CD4-positive, alpha-beta T cell treated with Interleukin-15 for 1 hour (primary cell): ENCODE measurements at places on chromosomes 7 and 10.

GRCh38 chr7:75689246-75690099, 49.3 kb downstream of the HIP1 start:
- DNase-seq: no peak

DNA sequence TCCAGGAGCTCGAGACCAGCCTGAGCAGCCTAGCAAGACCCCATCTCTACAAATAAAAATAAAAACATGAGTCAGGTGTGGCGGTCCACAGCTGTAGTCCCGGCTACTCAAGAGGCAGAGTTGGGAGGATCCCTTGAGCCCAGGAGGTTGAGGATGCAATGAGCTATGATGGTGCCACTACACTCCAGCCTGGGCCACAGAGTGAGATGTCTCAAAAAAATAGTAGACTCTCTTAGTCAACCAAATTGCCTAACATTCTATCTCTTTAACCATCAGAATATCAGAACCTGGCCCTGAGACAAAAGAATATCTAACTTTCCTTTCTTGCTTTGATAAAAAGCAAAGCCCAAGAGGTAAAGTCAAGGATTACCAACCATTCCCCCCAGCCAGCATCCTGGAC, 35.0 kb upstream of the CUX1 start:
- no peak for DNase-seq

GRCh38 chr10:110806335-110806734, 65.4 kb upstream of the PDCD4 start:
- no peak for DNase-seq

DNA sequence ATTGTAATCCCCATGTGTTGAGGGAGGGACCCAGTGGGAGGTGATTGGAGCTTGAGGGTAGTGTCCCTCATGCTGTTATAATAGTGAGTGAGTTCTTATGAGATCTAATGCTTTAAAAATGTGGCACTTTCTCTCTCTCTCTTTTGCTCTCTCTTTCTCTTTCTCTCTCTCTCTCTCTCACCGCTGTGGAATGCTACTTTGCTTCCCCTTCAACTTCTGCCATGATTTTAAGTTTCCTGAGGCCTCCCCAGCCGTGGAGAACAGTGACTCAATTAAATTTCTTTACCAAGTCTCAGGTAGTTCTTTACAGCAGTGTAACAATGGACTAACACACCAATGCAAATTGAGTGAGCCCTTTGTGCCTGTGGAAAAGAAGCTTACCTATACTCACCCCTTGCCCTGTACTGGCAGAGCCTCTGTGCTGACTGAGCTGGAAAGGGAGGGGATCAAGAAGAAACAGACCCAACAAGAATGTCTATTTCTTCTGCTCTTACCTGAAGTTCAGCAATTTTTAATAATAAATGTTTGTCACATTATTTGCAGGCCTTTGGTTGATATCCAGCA, 642.5 kb upstream of the KCND2 start:
- DNase-seq: no peak

DNA sequence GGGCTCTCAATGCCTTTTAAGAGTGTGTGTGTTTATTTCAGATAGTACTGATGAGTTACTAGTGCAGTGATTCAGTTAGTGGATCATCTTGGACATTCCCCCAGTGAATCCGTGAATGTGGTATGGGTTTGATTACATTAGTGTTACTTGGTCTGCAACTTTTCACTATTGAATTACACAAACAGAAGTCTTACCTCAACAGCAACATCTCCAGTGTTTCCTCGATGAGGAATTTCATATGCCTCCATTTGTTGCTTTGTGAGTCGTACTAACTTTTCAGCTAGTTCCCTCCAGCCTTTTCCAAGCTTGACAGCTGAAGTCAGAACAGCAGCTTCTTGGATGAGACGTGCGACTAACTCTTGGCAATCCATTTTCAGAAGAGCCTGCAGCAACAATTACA, 63.2 kb downstream of the MACC1 start:
- DNase-seq: no peak

DNA sequence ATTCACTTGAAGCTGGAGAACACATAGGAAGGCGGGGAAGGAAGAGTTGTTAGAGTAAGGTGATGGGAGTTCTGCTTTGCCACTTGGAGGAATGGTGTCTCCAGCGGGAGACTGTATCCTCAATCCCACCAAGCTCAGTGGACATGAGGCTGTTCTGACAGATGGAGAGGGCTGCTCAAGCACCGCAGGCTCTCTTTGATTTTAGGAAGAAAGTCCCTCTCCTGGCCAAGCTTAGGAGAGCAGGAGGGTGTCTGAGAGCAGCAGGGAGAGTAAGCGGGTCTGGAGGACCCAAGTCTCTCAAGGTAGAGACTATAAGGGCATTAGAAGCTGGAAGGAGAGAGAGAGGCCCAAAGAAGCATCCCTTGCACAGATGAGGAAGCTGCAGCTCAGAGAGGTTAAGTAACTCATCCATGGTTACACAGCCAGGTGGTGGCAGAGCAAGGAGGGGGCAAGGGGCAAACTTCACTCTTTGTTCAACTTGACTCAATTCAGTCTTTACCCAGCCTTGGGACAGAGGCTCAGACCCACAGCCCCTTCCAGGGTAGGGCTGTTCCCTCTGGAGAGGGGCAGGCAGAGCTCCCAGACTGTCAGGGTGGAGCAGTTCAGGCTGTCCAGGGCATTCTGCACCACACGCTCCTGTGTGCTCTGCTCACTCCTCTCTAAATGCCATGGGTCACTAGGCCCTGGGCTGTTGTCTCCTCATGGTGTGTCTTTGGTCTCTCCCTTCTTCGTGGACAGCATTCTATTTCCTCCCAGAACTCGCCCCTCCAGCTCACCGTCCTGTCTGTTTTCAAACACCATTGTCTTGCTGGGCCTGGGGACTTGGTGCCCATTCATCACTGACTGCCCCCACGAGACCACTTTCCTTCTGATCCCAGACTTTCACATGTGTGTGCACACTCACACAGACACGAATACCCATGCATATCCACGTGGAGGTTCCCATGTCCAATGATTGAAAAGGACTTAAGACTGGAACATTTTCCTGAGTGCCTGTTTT, 8.9 kb downstream of the CHAT start:
- DNase-seq: no peak

DNA sequence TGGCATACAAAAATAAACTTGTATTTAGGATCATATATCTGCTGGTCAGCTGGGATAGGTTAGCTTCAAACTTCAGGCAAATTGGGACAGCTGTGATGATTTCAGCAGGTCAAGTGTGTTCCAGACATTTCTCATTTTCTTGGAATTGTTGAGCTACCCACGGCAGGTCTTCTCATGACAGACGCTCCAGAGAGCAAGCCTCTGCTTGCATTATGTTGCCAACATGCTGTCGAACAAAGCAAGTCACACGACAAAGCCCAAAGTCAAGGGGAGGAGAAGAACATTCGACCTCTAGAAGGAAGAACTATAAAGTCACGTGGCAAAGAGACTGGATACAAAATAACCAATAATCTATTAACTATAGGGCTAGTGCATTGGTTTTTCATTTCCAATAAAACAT, 103.5 kb downstream of the RAB18 start:
- no peak for DNase-seq

DNA sequence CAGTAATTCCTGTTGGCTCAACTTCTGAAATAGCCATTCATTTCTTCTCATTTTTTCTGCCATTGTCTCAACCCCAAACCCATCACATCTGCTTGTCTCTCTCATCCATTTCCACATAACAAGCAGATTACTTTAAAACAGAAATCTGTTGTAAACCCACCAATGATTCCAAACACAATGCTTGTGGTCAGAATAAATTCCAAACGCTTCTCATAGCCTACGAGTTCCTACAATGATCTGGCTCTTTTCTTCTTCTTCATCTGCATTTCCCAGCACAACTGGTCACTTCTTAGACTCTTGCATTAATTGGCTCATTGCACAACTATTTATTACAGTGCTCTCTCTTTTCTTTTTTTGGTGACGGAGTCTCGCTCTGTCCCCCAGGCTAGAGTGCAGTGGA, 364.1 kb downstream of the GATA3 start:
- no peak for DNase-seq

GRCh38 chr7:148717266-148717793, 18.6 kb downstream of the CUL1 start:
- DNase-seq: no peak

DNA sequence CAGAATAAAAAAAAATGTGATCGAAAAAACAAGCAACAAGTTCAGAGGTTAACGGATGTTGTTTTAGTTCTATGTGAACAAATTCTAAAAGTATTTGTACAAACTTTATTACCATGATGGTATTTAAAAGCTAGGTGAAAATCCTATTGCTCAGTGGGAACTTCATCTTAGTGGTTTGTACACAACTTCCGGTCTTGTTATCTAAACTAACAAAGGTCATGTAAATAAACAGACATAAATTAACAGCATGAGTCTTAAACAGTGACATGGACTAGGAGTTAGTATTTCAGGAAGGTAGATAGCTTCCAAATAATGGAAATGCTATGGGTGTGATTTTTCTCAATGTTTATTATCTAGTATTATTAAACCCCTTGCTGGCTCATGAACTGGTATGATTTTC, 83.8 kb downstream of the SPAG6 start:
- DNase-seq: no peak

DNA sequence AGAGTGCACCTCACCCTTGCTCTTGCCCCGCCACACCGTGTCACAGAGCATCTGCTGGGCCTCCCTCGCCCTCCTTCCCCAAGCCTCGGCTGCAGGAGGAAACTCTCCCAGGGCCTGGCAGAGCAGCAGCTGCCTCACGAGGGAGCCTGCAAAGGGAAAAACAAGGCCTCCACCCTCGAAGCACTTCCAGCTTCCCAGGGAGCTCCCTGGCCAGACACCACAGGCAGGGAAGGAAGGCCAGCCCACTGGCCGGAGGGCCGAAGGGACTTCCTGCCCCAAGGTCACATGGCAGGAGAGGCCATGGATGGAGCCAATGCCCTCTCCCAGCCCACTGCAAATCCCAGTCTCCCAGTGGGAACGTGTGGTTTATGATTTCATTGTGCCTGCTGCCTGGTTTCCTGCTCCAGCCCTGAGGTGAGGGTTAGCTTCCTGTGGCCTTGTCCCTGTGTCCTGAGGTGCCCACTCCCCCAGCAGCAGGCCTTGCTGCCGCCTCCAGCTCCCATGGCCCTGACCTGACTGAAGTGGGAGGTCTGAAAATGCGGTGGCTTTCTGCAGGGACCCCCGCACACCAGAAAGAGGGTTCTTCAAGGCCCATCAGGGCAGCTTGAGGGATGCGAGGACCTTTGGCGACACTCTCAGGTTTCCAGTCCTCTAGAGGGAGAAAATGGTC, 100.5 kb upstream of the PPIF start:
- no peak for DNase-seq

- no peak for DNase-seq
Measured at GRCh38 chr7:128948312-128948973, 10.7 kb downstream of the IRF5 start.

- no peak for DNase-seq
Measured at GRCh38 chr7:30093420-30093952, 41.3 kb upstream of the MTURN start.

- DNase-seq: no peak
Measured at GRCh38 chr7:130359276-130359857, 14.8 kb downstream of the CPA5 start.

GRCh38 chr10:34024282-34024681, 689.8 kb upstream of the NRP1 start:
- no peak for DNase-seq

GRCh38 chr10:65793738-65794425, 1132.0 kb upstream of the LRRTM3 start:
- no peak for DNase-seq

DNA sequence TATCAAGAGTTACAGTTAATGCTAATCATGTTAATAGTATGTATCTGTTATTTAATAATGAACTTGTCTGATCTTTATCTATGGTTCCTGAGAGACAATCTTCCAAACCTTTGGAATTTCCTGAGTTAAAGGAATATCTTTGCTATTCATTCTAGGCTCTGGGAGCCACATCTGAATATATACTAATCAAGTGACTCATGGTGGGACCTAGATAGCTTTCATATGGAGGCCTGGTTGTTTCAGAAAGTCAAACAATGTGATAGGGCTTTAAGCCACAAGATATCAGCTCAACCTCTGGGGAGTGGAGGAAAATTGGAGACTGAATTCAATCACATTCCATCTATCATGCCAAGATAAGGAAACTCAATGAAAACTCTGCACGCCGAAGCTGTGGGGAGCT, 746.4 kb downstream of the TNS3 start:
- no peak for DNase-seq

GRCh38 chr7:28182071-28182471, 1.5 kb upstream of the JAZF1 start:
- no peak for DNase-seq

DNA sequence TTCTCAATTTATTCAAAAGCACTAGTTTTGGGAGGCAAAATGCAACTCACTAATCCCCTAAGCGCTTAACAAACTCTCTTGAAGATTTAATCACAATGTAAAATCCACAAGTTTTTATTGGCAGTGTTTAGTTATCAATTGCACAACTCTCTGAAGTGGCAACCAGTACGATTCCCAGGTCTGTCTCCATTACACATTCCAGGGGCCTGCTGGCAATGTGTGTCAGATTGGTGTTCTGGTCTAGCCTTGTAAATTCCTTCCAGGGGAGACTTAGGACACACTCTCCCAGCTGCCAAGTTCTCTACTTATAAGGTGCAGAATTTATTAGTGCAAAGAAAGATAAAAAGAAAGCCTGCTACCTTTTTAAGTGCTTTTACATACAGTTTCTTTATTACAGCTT, 164.7 kb upstream of the HPS1 start:
- no peak for DNase-seq

DNA sequence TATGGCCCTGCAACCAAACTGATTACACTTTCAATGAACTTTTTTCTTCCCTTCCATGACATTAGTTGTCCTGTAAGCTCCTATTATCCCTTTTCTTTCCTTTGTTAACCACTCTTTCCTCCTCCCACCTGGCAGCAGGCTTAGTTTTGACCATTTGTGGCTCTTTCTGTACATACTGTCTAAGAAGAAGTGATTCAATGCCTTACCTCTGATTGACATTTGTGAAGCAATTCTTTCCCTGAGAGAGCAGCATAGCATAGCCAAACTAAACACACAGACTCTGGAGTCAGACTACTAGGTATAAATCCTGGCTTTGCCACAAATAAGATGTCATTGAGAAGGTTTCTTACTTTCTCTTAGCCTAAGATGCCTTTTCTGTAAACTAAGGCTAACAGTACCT, 48.9 kb downstream of the AHR start:
- no peak for DNase-seq

- DNase-seq: no peak
Measured at GRCh38 chr7:73871163-73872011, 10.4 kb downstream of the TMEM270 start.

DNA sequence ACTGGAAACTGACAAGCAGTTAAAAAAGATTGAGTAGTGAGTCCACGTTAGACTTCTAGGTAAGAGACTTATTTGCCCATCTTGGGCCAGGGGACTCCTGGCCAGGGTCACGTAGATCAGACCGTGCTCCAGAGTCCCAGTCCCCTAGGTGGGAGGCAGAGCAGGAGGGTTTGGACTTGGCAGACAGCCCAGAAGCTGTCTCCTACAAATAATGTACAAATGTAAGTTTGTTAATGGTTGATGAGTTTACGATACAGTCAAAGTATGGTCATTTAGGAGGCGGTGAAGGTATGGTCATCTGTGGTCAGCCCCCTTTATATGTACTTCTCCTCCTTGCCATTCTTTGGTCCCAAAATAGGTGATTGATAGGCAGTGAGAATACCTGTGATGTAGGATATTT, 28.2 kb downstream of the INPP5F start:
- no peak for DNase-seq

- no peak for DNase-seq
Measured at GRCh38 chr7:132557489-132558044, 18.7 kb downstream of the PLXNA4 start.
